HepG2 (cell line): ENCODE measurements at places on chromosomes 16 and 17.

DNA sequence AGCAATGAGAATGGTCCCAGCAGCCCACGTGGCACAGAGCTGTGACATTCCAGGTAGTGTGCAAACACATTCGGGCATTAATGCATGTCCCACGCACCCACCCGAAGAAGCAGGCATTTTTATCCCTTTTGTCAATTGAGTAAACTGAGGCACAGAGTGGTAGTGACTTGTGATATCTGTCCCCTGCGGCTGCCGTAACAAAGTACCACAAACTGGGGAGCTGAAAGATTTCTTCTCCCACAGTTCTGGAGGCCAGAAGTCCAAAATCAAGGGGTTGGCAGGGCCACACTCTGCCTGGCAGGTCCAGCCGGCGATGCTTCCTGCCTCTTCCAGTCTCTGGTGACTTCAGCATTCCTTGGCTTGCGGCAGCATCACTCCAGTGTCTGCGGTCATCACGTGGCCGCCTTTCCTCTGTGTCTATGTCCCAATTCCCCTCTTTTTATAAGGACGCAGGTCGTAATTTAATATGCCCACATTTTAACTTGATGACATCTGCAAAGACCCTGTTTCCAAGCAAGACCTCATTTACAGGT lies 221.9 kb upstream of the GSE1 start:
- DNase-seq, result no peak

- no peak for DNase-seq
These were observed 15.8 kb downstream of the GPR142 start for GRCh38 chr17:74383141-74383540.

DNA sequence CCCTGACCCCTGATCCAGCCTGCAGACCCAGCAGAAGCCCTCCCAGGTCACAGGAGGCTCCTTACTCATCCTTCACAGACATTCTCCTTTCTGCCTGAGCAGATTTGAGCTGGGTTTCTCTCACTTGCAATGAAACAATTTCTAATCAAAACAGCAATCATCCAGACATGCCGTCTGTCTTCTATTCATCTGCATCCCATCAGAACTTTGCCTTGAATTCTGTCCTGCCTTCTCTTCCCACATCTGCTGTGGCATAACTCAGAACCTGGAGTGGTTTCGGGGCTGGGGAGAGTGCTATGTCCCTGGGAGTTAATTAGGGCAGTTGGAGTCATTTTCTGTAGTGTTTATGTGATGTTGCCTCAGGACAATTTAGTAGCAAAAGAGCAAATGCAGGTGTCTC lies 278.6 kb downstream of the CBLN1 start:
- DNase-seq, result no peak

- DNase-seq, result peak; percentile 78
These were observed 38.0 kb upstream of the SNN start for GRCh38 chr16:11630046-11630767.

- no peak for DNase-seq
These were observed 33.2 kb upstream of the HAPSTR1 start for GRCh38 chr16:9058211-9058610.

GRCh38 chr16:57567691-57568090 lies 25.2 kb downstream of the ADGRG5 start:
- DNase-seq, result no peak

GRCh38 chr17:40448213-40448638 lies 5.0 kb downstream of the IGFBP4 start:
- peak; percentile 39 for DNase-seq

DNA sequence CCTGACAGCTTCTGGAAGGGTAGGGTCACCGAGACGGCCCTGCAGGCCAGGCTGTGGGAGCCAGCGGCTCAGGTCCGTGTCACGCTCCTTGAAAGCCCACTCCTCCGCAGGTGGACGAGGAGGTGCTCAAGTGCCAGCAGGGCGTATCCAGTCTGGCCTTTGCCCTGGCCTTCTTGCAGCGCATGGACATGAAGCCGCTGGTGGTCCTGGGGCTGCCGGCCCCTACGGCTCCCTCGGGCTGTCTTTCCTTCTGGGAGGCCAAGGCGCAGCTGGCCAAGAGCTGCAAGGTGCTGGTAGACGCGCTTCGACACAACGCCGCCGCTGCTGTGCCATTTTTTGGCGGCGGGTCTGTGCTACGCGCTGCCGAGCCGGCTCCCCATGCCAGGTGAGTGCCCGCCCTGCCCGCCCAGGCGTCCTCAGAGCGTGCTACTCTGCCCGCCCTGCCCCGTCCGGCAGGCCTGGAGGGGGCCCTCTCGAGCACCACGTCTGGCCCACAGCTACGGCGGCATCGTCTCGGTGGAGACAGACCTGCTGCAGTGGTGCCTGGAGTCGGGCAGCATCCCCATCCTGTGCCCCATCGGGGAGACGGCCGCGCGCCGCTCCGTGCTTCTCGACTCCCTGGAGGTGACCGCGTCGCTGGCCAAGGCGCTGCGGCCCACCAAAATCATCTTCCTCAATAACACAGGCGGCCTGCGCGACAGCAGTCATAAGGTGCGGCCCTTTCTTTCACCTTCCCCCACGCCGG lies 1.3 kb downstream of the NAGS start:
- no peak for DNase-seq

- DNase-seq, result no peak
These were observed 35.5 kb upstream of the ITGA2B start for GRCh38 chr17:44424828-44425461.

- DNase-seq, result no peak
These were observed 30.0 kb downstream of the CRAMP1 start for GRCh38 chr16:1642148-1642547.

DNA sequence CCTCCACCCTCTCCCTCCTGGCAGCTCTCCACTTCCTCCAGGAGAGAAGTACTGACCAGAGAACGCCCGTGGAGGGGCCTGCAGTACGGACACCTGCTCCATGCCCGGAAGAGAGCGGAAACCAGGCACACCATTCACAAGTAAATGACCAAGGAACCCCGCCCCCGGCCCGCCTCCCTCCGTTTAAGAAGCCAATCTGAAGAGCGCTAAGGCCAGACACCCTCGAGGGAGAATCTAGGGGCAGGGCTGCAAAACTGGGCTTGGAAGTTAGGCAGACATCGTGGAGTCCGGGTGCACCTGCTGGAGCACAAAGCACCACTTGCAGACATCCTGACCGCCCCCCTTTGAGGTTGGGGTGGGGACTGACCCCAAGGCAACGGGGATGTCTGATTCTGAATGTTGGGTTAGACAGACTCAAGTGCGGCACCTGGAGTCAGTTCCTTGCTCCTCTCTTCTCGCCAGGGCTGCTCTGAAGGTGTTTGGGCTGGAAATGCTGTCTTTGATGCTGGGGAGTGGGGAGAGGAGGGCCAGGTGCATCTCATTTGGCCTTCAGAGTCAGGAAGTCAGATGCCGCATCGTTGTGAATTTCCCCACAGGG lies 964 bp upstream of the FAAP100 start:
- peak; percentile 70 for DNase-seq

DNA sequence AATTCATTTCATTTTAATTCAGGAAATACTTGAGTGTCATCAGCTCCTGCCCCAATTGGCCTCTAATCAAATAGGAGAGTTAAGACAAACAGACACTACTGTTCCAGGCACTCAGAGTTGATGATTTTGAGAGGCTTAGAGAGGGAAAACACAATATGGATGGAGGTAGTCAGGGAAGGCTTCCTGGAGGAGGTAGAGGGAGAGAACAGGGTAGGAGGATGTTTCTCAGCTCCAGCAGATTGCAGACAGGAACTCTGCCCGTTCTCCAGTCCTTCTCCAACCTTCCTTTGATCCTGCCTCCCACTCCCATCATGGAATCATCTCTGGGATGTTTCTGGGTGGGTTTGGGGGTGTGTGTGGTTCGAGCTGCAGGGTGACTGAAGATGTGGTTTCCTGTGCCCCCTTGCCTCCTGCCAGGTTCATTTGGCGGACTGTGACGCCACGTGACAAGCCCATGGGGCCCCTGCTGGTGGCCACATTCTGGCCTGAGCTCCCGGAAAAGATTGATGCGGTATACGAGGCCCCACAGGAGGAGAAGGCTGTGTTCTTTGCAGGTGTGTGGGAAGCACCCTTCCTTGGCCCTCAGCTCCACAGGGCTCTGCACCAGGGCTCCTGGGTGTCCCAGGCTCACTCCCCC lies 12.2 kb upstream of the LPCAT2 start:
- DNase-seq, result no peak

DNA sequence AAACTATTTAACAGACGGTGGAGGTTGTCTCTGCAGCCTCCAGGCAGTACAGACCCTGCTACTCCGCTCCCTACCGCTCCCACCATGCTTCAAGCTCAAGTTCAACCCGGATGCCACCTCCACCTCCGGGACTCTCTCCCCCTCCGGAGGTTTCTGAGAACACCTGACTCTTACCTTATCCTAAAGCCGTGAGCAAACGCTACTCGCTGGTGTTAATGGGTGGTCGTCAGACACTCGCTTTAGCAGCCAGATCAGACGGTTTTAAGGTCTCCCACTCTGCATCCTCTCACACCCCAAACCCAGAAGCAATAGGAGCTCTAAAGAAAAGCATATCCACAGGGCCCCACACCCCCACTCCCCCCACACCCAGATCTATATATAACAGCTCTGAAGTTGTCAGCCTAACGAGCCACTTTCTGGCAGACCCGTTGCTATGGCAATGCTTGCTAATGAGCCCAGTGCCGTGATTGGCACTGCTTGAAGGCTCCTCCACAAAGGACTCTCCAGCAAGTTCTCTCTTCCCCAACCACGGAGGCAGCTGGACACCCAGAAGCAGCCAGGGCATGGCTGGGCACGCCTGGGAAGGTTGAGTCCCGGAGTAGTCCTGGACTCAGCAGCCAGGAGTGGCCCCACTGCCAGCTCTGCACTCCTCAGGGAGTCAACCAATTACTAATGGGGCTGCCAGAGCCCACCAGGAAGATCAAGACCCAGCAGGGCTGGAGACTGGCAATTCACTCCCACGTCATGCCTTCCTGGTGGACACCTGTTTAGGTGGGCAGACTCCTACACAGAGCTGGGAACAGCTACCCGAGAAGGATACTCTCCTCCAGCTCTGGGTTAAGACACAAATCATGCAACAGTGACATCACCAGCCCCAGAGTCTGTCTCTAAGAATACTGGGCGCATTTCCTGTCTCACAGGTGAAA lies 121.2 kb upstream of the RCVRN start:
- DNase-seq, result no peak

DNA sequence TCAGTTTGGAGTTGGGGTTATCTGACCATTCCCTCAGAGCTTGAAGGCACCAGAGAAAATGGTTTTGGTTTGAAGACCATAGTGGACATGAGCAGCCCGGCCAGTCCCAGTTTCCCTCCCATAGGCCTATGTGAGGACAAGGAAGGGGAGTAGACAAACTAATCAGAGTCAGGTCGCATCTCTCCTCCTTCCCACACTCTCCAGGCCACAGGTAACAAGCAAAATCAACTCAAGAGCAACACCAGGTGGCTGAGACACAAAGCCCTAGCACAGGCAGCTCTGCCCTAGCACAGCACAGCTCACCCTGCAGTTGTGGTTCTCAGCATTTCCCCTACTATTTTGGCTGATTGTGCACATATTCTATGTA lies 7.2 kb downstream of the SUPT4H1 start:
- DNase-seq, result no peak

DNA sequence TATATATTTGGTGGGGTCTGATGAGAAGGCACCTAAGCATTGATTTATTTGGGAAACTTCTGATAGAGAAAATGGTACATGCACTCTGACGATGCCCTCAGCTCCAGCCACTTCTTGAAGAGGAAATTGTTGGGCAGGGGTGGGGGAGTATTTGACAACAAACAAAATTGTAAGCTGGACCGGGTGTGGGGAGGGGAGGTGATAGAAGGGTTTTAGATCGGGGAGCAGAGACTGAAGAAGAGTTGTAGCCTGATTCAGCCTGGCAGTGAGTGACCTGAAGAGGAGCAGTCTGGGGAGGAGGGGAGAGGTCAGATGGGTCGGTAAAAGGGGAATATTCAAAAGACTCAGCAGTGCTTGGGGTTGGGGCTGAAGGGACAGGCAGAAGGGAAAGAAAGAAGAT lies 2284.7 kb downstream of the TP53TG3F start:
- DNase-seq, result no peak

- peak; percentile 18 for DNase-seq
These were observed 96.4 kb upstream of the SHISA6 start for GRCh38 chr17:11144358-11145233.

- no peak for DNase-seq
These were observed 230.7 kb downstream of the ENGASE start for GRCh38 chr17:79305376-79305767.

GRCh38 chr17:17073581-17074403 lies 31.5 kb downstream of the MPRIP start:
- DNase-seq, result no peak

DNA sequence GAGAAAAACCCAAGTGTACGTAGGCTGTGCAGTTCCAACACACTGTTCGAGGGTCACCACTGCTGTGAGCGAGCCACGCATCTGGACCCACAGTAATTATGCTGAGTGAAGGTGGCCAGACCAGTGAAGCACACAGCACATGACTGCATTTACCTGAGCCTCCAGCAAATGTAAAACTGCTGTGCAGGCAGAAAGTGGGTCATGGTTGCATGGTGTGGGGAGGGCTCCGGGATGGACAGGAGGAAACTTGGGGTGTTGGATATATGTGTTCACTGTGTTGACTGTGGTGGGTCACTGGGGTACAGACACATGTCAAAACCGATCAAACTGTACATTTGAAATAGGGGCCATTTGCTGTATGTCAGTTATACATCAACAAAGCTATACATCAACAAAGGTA lies 78.7 kb upstream of the METRNL start:
- DNase-seq, result no peak

GRCh38 chr16:29007730-29008593 lies 23.1 kb downstream of the LAT start:
- DNase-seq, result no peak

- DNase-seq, result no peak
These were observed 125.2 kb downstream of the ZFHX3 start for GRCh38 chr16:72922714-72923113.

GRCh38 chr17:57707892-57708291 lies 37.2 kb downstream of the CCDC182 start:
- no peak for DNase-seq

DNA sequence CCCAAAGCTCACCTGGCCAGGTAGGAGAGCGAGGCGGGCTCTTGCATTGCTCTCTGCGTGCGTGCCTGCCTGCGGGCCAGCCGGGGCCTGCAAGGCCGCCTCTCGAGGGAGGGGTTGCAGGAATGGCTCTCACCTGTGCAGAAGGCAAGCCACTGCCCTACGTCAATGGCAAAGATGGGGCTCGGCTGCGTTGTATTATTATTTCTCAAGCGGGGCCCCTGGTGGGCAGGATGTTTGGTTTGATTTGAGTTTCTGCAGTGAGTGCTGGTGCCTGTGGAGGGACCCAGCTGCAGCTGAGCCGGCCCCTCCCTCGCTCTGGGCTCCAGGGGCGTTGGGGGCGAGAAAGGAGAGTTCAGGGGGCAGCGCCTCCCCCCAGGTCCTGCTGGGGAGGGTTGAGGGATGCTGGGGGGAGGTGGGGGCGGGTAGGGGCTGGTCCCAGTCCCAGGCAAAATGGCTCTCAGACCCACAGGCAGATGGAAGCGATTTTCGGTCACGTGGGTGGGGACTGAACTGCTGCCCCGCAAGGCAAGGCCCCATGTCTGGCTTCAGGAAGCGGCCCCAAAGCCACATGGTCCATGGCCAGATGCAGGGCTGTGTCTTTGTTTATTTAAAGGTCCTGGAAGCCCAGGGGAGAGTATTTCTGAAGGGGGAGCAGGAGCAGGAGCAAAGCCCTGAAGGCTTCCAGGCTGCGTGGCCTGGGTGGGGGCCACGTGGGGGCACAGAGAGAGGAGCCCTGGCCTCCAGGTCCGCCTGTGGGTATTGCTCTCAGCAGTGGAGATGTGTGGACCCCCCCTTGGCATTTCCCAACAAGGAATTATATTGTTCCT lies 338.8 kb downstream of the SEC14L1 start:
- DNase-seq, result no peak

GRCh38 chr16:2040787-2041522 lies 6.7 kb downstream of the NTHL1 start:
- DNase-seq, result no peak
